ENCODE measurements at places on chromosomes 6 and 20.

- no peak for DNase-seq
These were observed 381.3 kb downstream of the PKHD1 start for GRCh38 chr6:51706086-51706485.

DNA sequence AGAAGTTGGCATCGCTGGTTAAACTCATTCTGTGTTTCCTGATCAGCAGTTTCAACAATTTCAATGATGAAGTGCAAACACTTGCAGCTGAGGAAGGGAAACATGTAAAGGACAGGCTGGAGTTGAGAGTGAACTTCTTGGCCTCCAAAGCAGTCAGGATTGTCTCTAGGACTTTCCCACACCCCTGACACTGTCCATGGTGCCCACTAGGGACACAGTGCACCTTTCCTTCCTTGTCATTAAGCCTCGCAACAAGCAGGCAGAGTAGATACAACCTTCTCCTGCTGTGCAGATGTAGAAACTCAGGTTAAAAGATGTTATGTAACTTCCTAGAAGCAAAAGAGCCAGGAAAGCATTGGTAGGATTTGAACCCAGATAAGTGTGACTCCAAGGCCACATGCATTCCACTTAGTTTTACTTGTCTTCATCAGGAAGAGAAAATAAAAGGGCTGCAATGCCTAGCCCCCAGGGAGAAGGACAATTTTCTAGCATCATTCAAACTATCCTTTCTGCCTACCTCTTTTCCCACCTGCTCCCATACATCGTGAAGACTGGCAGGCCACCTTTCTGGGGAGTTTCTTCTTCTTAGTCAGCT, 39.2 kb upstream of the IL17A start:
- DNase-seq: no peak

- no peak for DNase-seq
These were observed 158.2 kb upstream of the ZFP64 start for GRCh38 chr20:52349806-52350205.

GRCh38 chr20:14609328-14610221, 272.2 kb upstream of the FLRT3 start:
- DNase-seq: no peak

DNA sequence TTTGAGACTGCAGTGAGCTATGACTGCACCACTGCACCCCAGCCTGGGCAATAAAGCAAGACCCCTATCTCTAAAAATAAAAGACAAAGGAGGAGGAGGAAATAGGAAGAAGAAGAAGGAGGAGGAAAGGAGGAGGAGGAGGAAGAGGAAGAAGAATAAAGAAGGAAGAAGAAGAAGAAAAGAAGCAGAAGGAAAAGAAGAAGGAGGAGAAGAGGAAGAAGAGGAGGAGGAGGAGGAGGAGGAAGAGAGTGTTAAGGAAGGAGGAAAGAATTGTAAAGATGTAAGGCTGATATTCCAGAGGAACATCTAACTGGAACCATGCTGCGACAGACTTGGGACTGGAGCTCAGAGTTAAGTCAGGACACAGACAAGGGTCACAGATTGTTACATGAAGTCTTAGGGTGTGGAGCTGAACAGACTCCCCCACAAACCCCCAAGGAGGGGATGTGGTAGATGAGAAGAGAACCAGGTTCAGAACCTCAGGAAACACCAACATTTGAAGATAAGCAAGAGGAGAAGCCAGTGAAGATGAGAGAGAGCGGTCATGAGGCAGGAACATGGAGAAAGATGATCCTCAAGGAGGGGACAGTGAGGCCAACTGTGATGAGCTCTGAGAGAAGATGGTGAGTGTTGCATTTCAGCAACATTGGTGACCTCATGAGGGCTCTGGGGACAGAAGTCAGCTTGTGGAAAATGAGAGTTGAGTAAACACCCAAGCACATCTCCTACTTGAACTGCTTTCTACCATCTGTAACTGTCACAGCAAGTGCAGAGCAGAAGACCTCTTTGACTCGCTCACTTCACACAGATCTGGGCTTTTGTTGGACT, 118.2 kb downstream of the CD164 start:
- DNase-seq: no peak

DNA sequence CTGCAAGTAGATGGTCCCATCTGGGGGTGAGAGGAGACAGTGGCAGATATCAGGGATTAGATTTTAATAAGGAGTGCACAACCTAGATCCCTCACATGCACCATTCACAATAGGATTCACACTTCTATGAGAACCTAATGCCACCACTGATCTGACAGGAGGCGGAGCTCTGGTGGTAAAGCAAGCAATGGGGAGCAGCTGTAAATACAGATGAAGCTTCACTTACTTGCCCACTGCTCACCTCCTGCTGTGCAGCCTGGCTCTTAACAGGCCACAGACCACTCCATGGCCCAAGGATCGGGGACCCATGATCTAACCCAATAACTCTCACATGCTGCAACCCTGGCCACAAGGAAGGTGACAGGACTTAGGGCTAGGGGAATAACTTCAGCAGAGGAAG, 75.4 kb downstream of the ZNF133 start:
- DNase-seq: no peak

GRCh38 chr20:18981962-18982539, 168.5 kb downstream of the SCP2D1 start:
- DNase-seq: no peak

DNA sequence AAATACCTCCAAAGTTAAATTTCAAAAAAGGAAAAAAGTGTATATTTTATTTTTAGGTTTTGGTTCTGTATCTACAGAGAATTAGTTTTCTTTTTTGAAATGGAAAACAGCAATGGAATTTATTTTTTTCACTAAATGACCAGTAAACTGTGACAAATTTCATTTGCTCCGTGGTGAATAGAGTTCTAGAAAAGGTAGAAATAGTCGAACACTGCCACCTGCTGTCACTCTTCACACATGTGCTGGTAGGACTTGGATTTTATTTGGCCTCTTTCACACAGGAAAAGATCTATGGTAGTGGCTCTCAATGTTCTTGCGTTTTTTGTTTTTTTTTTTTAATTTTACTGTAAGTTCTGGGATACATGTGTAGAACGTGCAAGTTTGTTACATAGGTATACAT, 312.5 kb downstream of the EYA4 start:
- peak; percentile 39 for DNase-seq

DNA sequence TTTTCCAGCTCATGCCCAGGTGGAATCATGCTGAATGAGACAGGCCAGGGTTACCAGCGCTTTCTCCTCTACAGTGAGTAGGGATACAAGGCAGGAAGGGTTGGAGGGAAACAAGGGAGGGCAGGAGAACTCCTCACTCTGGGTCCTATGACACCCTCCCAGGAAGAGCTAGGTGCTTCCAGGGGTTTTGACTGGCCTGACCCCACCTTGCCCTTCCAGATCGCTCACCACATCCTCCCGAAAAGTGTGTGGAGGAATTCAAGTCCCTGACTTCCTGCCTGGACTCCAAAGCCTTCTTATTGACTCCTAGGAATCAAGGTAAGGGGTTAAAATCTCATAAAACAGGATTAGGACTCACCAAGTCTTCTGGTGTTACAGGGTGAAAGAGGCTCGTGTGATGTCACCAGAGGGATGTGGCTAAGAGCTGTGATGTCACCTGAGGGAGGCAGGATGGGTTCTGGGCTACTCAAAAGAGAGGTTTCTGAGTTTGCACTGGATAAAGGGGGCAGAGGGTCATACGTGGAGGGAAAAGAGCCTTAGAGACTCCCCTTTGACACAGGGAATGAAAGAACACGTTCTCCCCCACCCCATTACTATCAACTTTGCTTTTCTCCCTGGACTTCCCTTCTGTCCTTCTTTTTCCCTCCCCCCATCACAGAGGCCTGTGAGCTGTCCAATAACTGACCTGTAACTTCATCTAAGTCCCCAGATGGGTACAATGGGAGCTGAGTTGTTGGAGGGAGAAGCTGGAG, 1.9 kb downstream of the APOM start:
- no peak for DNase-seq

GRCh38 chr6:114592506-114592905, 249.7 kb upstream of the HS3ST5 start:
- DNase-seq: no peak

- peak; percentile 20 for DNase-seq
These were observed 259.1 kb downstream of the HDGFL1 start for GRCh38 chr6:22828179-22829062.

DNA sequence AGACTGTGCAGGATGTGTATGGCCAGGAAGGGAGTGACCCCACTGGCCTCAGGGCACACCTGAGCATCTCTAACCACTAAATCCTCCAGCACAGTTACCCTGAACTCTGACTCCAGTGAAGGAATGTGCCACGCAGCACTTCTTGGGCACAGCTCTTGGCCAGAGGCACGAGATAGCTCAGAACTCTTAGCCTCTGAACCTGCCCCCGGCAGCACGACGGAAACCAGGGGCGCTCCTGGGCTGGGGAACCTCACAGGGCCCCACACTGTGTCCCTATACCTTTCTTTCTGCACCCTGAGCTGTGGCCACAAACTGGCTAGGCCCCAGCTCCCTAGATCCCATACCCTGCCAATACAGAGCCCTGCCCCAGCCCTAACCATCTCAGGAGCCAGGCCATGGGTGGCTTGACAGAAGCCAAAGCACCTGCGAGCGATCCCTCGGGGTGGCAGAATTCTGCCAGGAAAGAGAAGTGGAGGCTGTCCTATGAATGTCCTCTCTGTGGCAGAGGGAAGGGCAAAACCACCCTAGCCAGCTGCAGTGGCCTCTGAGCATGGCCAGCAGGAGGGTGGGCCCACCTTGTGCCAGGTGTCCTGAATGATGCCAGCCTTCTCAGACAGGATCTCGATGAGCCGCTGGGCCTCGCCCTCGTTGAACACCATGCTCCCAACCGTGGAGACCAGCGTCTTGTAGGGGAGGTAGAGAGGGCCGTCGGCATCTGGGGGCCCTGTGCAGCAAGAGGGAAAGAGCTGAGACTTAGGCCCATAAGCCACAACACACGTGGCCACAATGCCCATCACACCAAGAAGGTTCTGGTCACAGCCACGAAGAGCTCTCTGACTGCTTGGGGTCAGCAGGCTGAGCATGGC, 39.4 kb downstream of the RRBP1 start:
- no peak for DNase-seq

DNA sequence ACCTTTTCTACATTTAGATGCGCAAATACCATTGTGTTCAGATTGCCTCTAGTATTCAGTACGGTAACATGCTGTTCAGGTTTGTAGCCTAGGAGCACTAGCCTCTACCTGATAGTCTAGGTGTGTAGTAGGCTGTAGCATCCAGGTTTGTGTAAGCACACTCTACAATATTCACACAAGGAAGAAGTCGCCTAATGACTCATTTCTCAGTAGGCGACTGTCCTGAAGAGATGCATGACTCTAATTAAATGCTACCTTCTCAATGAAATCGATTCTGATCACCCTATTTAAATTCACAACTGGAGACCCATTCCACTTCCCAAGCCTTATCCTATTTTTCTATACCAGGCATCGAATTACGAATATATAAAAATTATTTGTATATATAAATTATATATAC, 1.3 kb downstream of the MCUR1 start:
- DNase-seq: no peak

DNA sequence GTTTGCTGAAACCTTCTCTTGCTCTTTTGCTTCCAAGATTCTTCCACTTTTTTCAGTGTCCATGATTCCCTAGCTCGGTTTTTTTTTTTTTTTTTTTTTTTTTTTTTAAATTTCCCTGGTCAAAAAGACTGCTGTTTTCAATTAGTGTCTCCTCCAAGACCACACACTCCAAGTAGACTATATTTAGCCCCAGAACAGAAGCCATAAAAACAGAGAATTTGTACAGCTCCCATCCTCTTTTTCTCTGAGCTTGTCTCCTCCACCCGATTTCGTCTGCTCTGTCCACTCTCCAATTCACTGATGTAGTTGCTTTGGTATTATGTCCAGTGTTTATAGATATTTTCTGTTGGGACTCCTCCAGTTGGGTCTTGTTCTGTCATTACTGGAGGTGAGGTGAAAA, 37.6 kb downstream of the RSPH3 start:
- DNase-seq: no peak

DNA sequence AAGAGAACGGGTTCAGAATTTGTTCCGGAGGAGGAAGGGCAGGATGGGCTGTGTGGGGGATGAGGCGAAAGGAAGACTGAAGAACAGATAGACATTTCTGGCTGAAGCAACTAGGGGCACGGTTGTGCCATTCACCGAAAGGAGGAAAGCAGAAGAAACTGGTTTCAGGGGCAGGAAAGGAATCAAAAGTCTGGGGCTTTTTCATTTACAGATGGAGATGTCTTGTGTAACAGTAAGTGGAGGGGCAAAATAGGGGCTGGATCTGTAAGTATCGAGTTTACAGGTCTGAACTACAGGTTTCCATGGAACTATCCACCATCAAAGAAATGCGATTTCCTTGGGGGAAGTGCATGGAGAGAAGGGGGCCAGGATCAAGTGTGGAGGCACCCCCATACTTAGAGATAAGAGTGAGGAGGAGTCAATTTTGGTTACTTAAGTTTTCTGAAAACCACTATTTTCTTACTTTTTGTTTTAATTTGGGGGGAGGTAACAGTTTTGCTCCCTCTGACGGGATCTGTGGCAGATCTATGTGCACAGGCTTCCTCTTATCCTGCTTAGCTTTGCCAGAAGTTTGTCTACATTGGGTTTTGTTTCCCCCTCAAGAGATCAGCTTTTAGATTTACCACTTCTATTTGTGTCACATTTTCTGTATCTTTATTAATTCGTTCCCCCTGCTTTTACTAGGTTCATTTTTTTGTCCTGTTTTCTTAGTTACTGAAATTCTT, 120.1 kb downstream of the SLC23A2 start:
- DNase-seq: no peak

DNA sequence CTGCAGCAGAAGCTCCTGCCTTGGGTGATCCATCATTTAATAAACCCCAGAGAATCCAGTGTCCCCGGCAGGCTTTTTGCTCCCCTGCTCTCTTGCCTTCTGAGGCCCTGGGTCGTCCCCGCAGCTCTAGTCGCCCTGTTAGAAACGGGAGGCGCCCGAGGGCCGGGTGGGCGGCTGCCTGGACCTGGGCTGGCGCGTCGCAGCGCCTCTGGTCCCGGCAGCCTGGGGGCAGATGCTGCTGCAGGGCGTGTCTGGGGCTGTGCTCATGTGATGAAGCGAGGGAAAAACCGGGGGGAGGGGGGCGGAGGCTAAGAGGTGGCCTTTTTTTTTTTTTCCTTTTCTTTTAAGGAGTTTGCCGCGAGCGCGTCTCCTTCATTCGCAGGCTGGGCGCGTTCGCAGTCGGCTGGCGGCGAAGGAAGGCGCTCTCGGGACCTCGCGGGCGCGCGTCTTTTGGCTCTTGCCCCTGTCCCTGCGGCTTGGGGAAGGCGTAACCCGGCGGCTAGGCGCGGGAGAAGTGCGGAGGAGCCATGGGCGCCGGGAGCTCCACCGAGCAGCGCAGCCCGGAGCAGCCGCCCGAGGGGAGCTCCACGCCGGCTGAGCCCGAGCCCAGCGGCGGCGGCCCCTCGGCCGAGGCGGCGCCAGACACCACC, 394 bp downstream of the AKAP12 start:
- DNase-seq: peak; percentile 65

- no peak for DNase-seq
These were observed 590 bp downstream of the RNF217 start for GRCh38 chr6:124962639-124963415.

GRCh38 chr20:1626528-1627199, 6.9 kb upstream of the SIRPB1 start:
- DNase-seq: no peak

GRCh38 chr6:74551896-74552295, 654.0 kb downstream of the COL12A1 start:
- DNase-seq: no peak

Data from NCI-H524 treated with DMSO at 0.1 percent for 48 hours (cell line).